ENCODE measurements at places on chromosomes 5 and 9.

DNA sequence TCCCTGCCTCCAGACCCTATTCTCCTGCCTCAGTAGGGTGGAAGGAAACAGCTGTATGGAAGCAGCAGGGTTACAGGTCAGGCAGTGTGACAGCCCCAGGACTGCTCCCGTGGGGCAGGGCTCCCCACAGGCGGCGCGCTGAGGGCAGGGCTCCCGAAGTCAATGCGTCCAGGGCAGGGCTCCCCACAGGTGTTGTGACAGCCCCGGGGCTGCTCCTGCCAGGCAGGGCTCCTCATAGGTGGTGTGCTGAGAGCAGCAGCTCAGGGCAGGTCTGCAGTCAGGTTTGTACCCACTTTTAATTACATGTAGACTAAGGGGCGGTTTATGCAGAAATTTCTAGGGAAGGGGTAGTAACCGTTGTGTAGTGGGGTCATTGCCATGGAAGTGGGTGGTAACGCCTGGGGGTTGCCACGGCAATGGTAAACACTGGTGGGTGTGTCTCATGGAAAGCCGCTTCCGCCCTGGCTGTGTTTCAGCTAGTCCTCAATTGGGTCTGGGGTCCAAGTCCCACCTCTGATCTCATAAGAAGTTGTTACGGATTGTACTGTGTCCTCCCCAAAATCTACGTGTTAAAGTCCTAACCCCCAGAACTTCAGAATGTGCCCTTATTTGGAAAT, 16.7 kb upstream of the TERT start:
- no peak for DNase-seq

GRCh38 chr5:168612996-168613395, 33.8 kb upstream of the PANK3 start:
- DNase-seq = no peak

- DNase-seq = no peak
Observed at GRCh38 chr9:107751567-107752210, 262.1 kb upstream of the KLF4 start.

DNA sequence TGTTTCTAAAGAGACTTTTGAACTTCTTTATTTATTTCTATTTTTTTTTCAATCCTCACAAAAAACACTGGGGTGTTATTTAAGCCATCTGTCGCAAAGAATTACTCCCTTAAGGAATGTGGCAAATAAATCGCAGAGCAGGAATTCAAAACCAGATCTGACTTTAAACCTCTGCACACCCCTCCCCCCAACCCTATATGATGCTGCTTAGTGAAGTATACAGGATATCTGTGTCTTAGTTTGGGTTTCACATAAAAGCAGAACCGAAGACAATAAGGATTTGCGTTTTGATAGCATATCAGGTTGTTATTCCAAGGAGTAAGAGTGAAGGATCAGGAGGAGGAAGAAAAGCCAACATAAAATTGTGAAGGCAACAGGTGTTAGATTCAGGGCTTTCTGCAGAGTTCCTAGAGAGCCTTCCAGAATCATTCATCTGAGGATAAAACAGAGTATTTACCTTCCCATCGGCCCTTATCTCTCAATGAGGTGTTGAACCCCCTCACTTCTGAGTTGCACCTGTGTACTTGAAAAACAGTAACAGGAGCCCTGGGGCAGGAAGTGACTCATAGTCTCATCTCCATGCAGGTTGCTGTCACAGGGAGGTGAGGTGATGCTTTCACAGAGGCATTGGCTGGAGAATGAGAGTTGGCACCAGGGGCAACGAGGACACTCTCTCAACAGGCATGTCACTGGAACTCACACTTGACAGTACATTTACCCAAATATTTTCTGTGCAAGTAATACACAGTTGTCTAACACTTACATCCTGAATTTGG, 33.5 kb upstream of the DMRT3 start:
- no peak for DNase-seq

DNA sequence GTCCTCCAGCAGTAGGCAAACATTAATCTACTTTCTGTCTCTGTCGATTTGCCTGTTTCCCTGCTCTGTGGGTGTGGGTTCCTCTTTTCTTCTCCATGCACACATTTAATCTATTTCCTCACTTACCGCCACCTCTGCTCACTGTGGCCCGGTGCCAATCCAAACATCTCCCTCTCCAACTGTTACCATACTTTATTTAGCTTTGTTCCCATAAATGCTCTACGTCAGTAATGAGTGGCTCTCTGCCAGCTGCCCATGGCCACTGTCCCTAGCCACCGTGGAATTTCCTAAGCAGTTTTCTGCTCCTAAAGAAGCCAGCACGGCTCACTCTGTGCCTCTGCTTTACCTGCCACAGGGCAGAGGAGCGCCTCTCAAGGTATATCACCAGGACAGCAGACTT, 19.5 kb upstream of the GOLPH3 start:
- no peak for DNase-seq

- DNase-seq = no peak
Observed at GRCh38 chr5:74073257-74073656, 447.3 kb downstream of the ARHGEF28 start.

DNA sequence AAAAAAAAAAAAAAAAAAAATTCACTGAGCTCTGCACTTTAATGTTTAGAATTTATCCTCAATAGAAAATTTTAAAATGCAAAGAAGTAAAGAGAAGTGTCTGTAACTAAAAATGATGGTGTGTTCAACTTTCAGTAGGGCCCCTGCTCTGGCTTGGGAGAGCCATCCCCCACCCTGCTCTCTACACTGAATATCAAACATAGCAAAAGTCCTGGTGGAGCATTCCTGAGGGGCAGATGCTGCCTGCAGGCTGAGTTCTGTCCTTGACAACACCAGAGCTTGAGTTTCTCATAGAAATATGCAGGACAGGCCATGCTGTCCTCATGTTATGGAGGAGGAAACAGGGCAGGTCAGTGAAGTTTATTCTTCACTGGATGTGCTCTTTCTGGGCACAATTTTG, 7.1 kb upstream of the SEMA4D start:
- no peak for DNase-seq

DNA sequence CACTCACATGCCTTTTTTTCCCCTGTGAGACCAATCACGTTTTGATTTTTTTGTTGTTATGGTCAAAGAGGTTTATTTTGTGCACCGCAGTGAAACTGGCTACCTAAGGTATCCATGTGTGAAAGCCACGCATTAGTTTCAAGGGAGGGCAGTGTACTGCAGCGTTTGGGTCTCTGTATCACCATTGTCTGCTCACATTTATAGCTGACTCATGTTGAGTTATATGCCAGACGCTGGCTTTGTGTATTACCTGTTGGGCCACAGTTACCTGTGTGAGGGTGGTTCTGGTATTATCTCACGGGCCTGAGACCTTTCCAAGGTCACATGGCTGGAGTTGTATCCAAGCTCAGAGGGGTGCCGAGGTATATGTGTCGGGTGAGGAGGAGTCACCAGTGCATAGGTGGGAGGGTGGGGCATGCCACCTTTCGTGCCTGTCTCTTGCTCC, 75.8 kb downstream of the ARHGAP26 start:
- no peak for DNase-seq

GRCh38 chr5:138975098-138975847, 100.1 kb upstream of the LRRTM2 start:
- no peak for DNase-seq
